ENCODE measurements at places on chromosomes 1 and 21.

DNA sequence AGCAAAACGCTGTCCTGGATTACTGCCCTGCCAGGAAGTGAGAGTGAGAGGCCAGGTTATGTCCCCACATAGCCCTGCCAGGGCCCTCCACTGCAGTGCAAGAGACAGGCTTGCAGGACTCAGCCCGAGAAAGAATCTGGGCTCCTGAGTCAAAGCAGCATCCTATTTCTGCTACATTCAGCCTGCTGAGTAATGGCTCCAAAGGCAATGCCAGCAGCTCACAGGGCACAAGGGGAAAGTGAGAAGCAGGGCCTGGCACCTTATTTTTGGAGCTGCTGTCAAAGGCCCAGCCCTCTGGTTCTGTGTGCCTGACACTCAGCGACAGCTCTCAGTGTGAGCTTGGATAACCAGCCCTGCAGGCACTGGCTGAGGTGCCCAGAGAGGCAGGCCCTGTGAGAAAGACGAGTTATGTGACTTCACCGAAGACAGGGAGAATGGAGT lies 83.9 kb downstream of the DTL start:
- no peak for DNase-seq

DNA sequence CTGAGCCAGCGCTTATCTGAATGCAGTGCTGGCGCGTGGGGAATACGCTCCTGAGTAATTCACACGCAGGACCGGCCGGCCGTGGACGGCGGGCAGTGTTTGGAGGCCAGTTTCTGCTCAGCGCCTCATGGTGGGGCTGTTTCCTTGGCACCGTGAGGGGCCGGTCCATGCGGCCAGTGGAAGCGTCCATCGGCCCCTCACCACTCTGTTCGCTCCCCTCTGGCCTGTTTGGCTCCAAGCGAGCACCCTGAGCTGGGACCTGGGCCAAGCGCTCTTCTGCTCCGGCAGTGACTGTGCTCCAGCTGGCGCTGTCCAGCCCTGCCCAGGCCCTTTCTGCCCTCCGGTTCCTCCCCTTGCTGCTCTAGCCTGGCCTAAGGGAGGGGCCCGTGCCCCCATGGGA lies 16.3 kb upstream of the PLCH2 start:
- no peak for DNase-seq

- no peak for DNase-seq
These were observed 704.8 kb upstream of the RGS18 start for GRCh38 chr1:191453487-191453886.

DNA sequence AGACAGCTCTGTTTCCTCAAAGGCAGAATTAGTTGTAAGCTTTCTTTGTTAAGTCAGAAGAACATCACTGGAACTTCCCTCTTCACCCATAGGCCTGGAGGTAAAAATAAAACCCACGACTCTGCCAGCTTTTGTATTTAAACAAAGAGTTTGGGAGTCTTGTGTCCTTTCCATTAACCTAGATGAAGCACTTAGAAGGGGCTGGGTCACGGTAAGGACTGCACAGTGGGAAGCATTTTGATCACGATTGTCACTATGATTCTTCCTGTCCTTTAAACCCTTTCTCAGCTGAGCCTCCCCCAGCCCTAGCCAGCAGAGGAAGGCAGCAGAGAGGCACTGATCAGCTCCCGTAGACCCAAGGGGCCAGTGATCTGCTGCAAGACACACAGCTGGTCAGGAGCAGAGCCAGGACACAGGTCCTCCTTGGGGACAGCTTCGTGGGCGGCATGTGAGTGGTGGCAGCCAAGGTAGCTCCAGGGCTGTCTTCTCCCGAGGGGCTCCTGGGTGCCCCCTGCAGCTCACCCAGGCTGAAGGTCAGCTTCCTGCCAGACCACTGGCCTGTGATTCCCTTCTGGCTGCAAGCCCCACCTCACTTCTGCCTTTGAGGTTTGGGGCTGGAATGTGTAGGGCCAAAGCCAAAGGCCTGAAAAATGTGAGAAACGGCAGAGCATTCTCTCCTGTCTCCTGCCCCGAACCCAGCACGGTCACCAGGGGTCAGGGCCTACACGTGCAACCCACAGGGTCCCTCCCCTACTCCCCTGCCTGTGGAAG lies 4.0 kb upstream of the LAPTM5 start:
- no peak for DNase-seq

DNA sequence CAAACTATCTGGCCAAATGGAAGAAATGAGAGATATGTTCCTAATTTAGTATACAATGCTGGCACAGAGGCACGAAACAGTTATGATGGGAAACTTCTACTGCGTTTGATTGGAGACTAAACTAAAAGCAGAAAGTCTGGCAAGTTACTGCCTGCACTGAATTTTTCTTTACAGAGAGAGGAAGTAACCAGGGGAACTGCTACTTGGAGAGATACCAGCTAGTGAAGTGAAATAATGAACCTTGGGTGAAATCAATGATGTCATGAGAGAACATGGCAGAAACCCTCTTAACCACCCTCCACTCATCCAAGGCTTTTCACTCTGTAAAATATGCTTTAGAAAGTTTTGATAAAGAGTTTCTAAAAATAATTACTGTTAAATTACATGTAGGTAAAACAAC lies 29.3 kb downstream of the NIBAN1 start:
- no peak for DNase-seq

- no peak for DNase-seq
These were observed 35.5 kb downstream of the HSD3B1 start for GRCh38 chr1:119542492-119542946.

DNA sequence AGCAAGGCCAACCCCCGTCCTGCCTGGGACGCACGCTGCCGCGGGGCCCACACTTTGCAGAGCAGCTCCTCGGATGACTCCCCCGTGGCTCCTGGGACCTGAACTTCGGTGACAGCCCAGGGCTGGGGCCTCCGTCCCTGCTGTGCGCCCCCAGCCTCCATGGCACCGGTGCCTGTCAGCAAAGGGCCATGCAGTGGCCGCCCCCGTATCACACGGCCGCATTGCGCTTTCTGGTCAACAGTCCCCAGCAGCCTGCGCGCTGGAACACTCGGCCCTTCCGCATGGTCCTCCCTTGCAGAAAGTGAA lies 18.0 kb downstream of the NADK start:
- DNase-seq, result no peak

DNA sequence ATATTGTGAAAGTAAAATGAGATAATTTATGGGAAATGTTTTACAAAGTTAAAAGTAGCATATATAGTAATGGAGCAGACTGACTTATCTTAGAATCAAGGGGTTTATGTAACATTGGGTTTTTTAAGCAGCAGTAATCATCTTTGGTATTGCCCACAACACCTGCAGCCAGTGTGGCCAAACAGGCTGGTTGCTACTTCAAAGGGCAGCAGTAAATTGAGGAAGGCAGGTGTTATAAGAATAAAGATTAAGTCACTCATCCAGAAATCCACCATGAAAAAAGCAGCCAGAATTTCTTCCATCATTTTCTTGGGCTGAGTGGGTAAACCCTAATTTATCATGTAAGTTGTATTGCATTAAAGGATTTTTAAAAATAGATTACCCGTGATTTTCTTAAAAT lies 16.7 kb downstream of the DYNLT5 start:
- no peak for DNase-seq

Measured in SW 1271 (cell line).